ENCODE measurements at places on chromosomes 5 and 9.

- no peak for DNase-seq
Measured at GRCh38 chr5:34609951-34610441, 46.1 kb upstream of the RAI14 start.

DNA sequence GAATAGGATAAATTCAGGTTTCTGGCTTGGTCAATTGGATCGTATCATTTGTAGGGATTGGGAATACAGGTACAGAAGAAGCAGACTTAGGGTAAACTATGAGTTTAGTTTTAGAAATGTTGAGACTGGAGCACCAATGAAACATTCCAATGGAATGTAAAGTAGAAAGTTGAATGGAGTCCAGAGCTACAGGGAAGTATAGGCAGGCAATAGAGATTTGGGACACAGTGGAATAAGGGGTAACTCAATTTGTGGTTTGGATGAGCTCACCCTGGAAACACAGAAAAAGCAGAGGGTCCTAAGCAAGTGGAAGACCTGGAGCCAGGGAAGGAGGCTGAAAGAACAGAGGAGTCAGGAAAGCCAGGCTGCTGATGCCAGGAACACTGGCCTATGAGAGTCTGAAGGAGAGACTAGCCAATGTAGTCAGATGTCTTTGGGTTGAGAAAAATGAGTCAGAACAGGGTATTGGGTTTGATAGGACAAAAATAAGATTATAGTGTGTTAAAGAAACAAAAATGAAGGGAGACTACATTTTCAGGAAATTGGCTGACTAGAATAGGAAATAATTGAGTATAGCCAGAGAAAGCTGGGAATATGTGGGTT is 72.8 kb downstream of the STARD4 start:
- DNase-seq: no peak

GRCh38 chr9:125637241-125637640 is 69.8 kb downstream of the MAPKAP1 start:
- DNase-seq: no peak

GRCh38 chr5:5421149-5421960 is 1.1 kb upstream of the ICE1 start:
- DNase-seq: no peak

DNA sequence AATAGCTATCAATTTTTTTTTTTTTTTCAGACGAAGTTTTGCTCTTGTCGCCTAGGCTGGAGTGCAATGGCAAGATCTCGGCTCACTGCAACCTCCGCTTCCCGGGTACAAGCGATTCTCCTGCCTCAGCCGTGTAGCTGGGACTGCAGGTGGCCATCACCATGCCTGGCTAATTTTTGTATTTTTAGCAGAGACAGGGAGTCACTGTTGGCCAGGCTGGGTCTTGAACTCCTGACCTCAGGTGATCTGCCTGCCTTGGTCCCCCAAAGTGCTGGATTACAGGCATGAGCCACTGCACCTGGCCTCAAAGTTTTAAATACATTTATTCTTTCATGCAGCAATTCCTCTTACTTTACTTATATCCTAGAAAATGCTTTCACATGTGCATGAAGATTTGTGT is 17.6 kb downstream of the TRIM14 start:
- no peak for DNase-seq

DNA sequence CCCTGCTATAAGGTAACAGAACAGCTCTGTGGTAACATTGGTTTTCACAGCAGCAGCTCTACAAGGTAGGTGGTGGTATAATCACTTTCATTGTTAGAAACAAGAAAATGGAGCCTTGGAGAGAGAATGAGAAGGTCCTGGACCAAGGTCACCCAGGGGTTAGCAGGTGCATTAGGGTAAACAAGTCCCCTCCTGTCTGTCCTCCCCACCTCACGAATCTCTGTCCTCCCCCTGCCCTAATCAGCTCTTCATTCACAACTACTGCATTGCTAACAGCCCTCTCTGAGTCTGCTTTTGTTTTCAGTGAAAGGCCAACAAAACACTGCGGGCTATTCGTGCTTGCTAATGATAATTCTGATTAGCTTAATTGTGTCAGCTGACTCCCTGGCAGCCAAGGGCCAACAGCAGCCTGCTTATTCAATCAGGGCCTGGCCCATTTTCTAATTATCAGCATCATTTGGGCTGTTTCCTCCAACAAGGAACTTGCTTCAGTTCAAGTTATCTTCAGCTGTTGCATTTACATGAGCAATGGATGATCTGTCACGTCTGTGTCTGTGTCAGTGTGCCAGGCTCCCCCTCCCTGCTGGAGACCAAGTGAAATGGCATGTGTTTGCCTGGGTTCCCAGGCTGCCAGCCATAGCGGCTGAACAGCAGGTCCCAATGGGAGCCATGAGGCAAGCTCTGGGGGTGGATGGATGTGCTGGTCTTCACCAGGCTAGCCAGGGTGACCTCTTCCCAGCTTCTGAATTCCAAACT is 56.7 kb upstream of the EQTN start:
- no peak for DNase-seq

DNA sequence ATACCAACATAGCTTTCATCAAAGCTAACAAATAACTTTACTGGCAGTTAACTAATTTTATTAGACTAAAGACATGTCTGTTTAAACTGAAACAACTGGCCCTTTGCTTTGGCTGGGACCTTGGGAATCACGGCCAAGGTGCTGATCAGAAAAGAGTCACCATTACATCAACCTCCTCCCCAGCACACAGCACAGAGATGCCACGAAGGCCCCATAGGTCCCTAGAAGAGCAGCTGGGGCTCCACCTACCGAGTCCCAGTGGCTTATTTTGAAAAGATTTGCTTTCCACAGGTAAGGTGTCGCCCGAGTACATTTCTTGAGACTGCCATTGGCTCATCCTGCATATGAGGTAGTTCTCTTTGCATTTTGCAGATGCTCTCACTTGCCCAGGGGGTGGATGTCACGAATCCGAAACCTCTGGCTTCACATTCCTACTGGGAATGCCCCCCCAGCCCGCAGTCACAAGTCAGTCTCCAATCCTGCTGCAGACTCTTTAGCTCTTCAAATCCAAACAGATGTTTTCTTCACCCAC is 18.8 kb upstream of the HSD17B3 start:
- DNase-seq: no peak

- DNase-seq: no peak
Measured at GRCh38 chr9:36153746-36154145, 15.4 kb upstream of the CCIN start.

DNA sequence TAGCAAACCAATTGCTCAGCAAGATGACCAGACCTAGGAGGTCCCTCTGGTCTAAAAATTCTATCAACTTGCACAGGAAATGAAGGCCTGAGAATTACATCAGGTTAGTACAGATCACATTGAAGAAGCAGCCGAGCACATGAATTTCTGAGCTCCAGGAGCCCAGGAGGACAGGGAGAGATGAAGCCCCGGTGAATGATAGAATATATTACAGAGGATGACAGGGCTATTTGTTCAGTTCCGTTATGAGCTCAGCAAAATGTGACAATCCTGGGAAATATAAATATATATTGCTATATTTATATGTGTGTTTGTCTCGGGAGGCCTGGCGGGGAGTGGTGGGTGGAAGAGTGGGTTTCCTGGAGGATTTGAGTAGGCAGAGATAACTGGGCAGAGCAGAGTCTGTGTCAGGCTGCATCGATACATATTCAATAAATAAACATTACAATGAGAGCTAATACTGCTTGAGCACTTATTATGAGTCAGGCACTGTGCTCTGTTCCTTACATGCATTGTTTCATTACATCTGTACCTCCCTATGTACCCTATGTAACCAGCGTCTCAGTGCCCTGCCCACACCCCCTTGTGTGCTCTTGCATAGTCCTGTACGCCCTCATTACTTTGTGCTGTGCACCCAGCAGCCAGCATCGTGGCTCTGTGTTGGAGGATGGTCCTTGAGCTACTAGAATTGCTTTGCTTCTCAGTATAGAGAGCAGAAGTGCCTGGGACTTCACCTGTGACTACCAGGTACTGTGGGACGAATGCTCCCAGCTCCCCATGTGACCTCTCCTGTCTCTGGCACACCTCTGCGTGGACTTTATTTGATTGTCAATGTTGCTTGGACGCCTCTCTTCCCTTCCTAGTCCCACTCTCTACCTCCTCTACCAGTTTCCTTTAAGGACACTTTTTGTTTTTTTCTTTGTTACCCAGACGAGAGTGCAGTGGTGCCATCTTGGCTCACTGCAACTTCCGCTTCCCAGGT is 58.1 kb upstream of the KLF9 start:
- no peak for DNase-seq

- DNase-seq: no peak
Measured at GRCh38 chr9:84748112-84748511, 78.6 kb downstream of the NTRK2 start.

- no peak for DNase-seq
Measured at GRCh38 chr5:179762781-179763176, 30.2 kb downstream of the MAML1 start.

- DNase-seq: no peak
Measured at GRCh38 chr9:134551644-134552348, 89.8 kb upstream of the COL5A1 start.

- no peak for DNase-seq
Measured at GRCh38 chr5:150180241-150181026, 9.4 kb upstream of the SLC6A7 start.

DNA sequence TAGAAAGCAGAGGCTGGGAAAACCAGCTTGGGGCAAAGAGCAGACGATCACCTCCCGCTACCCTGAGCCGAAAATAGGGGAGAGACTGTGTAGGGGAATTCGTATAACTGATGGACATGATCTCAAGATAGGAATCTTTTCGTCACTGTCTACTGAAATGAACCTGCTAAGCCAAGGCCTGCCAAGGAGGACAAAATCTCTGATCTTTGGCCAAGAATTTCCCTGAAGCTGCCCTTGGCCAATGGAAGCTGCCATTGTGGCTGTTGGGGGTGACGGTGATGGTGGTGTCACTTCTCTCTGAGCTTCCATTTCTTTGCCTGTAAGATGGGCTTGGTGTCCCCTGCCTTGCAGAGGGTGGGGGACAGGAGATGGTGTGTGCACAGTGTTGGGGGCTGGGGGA is 3.3 kb upstream of the PTGES start:
- no peak for DNase-seq

GRCh38 chr9:78351816-78352215 is 54.9 kb downstream of the PSAT1 start:
- no peak for DNase-seq

DNA sequence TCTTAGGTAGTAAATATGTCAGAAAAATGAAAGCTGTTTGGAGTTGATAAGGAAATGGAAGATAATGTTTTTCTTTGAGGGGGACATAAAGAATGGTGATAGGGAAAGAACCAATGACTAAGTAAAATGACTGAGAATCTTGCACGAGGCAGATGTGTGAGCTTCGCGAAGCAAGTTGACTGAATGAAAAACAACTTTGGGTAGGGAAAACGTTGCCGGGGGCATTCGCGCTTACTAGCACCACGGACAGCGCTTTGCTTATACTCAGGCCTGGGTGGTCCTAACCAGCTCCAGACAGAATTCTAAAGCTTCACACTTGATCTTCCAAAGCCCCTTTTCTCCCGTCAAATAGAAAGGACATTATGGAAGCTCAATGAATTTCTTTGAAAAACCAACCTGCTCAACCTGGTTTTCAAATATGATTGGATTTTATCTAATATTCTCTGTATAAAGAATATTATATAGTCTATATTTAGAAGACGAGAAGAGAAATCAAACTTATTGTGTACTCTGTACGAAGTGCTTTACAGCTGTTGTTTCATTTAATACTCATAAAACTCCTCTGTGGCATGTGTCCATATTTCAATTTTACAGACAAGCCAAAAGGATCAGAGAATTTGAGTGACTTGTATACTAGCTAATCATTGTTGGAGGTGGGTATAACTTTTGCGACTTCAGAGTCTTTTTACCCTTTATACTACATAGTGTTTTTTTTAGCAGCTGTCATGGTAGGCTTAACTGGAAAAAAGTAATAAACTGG is 1.9 kb upstream of the CDKN2B start:
- no peak for DNase-seq

DNA sequence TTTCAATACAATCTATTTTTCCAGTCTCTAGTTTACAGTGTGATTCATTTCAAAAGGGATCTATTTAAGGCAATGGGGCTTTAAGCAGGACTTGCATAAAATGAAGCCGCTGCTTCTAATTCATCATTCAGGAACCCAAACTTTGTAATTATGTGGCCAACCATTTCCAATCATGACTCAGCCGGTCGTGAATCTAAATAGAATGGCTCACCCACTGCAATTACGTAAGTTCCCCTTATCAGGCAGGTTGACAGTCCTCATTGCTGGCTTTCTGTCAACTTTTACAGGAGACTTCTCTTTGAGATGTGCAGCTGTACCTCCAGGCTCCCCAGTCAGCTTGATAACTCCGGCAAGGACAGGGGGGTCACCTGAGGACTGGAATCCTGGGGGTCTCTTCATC is 152.8 kb upstream of the DAP start:
- DNase-seq: no peak

GRCh38 chr5:147375151-147375550 is 134.7 kb downstream of the DPYSL3 start:
- DNase-seq: no peak

- no peak for DNase-seq
Measured at GRCh38 chr9:101247297-101247696, 137.5 kb downstream of the BAAT start.

DNA sequence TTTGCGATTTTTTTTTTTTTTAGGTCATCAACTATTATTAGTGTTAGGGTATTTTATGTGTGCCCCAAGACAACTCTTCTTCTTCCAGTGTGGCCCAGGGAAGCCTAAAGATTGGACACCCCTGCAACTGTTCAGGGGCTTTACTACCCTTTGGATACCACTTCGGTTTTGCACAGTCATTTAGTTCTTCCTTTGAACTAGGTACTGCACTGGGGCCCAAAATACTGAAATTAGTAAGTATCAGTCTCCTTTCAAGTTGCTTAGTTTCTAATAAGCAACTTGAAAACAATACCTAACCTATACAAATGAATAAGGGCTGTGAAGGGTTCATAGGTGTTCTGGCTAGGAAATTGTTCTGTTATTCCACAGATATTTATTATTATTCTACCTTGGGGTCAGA is 45.3 kb downstream of the CWC27 start:
- no peak for DNase-seq

- no peak for DNase-seq
Measured at GRCh38 chr5:180643191-180643851, 6.1 kb downstream of the FLT4 start.

GRCh38 chr5:89105171-89105695 is 222.2 kb upstream of the MEF2C start:
- DNase-seq: no peak

GRCh38 chr9:133661846-133662540 is 25.8 kb downstream of the DBH start:
- DNase-seq: no peak

GRCh38 chr5:131899686-131900085 is 45.8 kb downstream of the MEIKIN start:
- no peak for DNase-seq

DNA sequence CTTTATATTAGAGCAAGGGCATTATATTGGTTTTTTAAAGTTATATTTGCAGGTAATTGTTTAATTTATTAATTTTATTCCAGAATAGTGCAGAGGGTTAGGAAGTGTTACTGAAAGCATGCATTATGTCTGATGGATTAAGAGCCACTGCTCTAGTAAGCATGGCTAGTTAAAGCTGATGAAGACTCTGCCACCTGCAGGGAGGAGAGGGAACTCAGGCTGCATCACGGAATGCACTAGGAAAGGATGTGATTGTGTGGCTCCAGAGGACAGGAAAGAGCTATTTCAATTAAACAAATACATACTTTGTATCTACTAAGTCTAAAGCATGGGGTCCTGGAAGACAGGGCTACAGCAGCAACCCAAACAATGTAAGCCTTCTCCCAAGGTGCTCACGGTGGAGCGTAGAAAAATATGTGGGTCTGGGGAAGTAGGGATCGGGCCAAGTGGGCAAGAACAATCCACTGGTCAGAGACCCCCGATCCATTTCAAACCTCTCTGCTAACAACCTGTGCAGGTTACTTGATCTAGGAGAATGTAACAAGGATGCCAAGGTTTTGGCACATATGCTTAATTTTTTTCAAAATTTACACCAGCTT is 15.3 kb upstream of the GRXCR2 start:
- DNase-seq: no peak

Data from stimulated activated CD8-positive, alpha-beta memory T cell treated with anti-CD3 and anti-CD28 coated beads, Interleukin-15, amount 100 ng/mL, for 24 hours (primary cell).